ENCODE measurements at places on chromosomes 16 and 17. TPM values are rescaled to one million over a fixed set of nuclear protein-coding genes. Genes with fewer than 3 reads are reported as not detected.

ABCA8 gene
- 123 TPM for total RNA-seq

PDPR gene
- total RNA-seq: 11.6 TPM

FNDC8 gene
- total RNA-seq: not detected

C16orf46 gene
- total RNA-seq: not detected

PRSS21 gene
- total RNA-seq: 1.7 TPM

Measured in regular cardiac myocyte (primary cell).